ENCODE measurements at places on chromosomes 1 and 21. TPM values are rescaled to one million over a fixed set of nuclear protein-coding genes. Genes with fewer than 3 reads are reported as not detected.

ETNK2 gene
- total RNA-seq: 0.78 TPM

AMIGO1 gene
- 0.73 TPM for total RNA-seq

LAMC2 gene
- total RNA-seq: 6.6 TPM

RHCE gene
- total RNA-seq: 0.20 TPM

DNASE2B gene
- not detected for total RNA-seq

COL6A2 gene
- 2,374 TPM for total RNA-seq

NPR1 gene
- total RNA-seq: 6.3 TPM

TMIGD3 gene
- not detected for total RNA-seq

MRPL55 gene
- total RNA-seq: 51.4 TPM

PTGFRN gene
- total RNA-seq: 32.1 TPM

DIRAS3 gene
- 0.78 TPM for total RNA-seq

FMO5 gene
- 1.8 TPM for total RNA-seq

LAMB3 gene
- 6.1 TPM for total RNA-seq

KRTAP12-2 gene
- total RNA-seq: not detected

CFAP107 gene
- total RNA-seq: not detected

TAS1R1 gene
- total RNA-seq: not detected

OLIG1 gene
- not detected for total RNA-seq

EFHD2 gene
- 108 TPM for total RNA-seq

STIL gene
- total RNA-seq: 9.6 TPM

HES3 gene
- not detected for total RNA-seq

SPATA1 gene
- total RNA-seq: 1.8 TPM

GJB4 gene
- not detected for total RNA-seq

RGS5 gene
- total RNA-seq: 1.8 TPM

TMEM82 gene
- total RNA-seq: not detected

PDIK1L gene
- total RNA-seq: 2.9 TPM

CACNA1E gene
- total RNA-seq: not detected

WNT3A gene
- not detected for total RNA-seq

CNKSR1 gene
- not detected for total RNA-seq

SEC16B gene
- total RNA-seq: 1.2 TPM

BCAR3 gene
- total RNA-seq: 23.5 TPM

PIGR gene
- total RNA-seq: not detected

CR1 gene
- total RNA-seq: not detected

MSH4 gene
- total RNA-seq: 0.20 TPM

LIN28A gene
- not detected for total RNA-seq

ATP1A2 gene
- total RNA-seq: not detected

HMCN1 gene
- total RNA-seq: 15.4 TPM

PHLDA3 gene
- 32.5 TPM for total RNA-seq

TRIM17 gene
- not detected for total RNA-seq

LPGAT1 gene
- 35.2 TPM for total RNA-seq

SLC26A9 gene
- under 0.01 TPM for total RNA-seq

LHX8 gene
- not detected for total RNA-seq

CA14 gene
- not detected for total RNA-seq

PADI1 gene
- not detected for total RNA-seq

NBPF6 gene
- not detected for total RNA-seq

EDN2 gene
- total RNA-seq: not detected

RGS16 gene
- total RNA-seq: 0.20 TPM

MIGA1 gene
- total RNA-seq: 10.7 TPM

TEDDM1 gene
- not detected for total RNA-seq

CTTNBP2NL gene
- total RNA-seq: 14.7 TPM

TBX19 gene
- total RNA-seq: 0.59 TPM

RNU1-4 gene
- under 0.01 TPM for total RNA-seq

WDR3 gene
- total RNA-seq: 25.0 TPM

SDC3 gene
- 14.3 TPM for total RNA-seq

PEX11B gene
- 24.3 TPM for total RNA-seq

TMEM52 gene
- 0.59 TPM for total RNA-seq

CRP gene
- not detected for total RNA-seq

ST6GALNAC5 gene
- total RNA-seq: 0.39 TPM

All from subcutaneous preadipocyte (primary cell).